ENCODE measurements at places on chromosomes 4 and X.

DNA sequence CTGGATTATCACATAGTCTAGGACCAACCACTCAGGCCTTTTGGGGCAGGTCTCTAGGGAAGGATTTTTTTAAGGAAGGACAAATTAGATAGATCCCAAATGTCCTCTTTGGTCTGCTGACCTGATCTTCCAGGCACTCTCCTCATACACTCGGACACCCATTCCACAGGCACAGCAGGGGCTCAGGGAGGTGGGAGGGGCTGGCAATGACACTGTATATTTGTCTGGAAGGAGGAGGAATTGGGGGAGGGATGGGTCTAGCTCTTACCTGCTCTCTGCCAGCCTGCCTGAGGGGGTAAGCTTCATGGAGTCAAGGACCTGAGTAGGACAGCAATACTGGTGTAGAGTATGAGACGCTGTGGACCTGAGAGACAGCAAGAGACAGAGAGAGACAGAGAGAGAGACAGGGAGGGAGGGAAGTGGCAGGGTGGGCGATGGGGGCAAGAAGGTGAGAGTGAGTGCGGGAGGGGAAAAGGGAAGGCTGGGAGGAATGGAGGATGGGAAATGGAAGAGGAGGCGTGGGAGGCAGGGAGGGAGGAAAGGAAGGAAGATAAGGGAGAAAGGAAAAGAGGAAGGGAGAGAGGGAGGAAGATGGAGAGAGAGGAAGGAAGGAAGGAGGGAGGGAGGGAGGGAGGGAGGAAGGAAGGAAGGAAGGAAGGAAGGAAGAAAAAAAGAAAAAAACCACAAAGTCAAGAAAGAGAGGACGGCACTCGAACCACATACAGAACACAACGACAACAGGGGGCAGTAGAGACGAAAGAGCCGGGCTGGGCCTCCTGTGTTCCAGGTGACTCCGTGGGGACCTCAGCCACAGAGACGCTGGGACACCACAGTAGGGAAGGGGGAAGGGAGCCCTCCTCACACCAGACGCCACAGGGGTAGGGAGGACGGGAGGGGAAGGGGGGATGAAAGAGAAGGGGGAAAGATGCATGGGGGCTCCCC is 1.8 kb downstream of the IQSEC2 start:
- peak; percentile 33 for DNase-seq

DNA sequence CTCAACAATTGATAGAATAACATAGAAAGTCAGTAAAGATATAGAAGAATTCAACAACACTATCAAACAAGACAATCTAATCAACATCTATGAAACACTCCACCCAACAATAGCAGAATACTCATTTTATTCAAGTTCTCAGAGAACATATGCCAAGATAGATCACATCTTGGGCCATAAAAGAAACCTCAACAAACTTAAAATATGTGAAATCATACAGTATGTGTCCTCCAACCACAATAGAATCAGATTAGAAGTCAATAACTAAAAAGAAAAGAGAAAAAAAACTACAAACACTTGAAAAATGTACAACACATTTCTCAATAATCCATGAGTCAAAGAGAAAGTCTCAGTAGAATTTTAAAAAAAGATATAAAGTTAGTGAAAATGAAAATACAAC is 78.6 kb upstream of the LDB2 start:
- DNase-seq, result no peak

DNA sequence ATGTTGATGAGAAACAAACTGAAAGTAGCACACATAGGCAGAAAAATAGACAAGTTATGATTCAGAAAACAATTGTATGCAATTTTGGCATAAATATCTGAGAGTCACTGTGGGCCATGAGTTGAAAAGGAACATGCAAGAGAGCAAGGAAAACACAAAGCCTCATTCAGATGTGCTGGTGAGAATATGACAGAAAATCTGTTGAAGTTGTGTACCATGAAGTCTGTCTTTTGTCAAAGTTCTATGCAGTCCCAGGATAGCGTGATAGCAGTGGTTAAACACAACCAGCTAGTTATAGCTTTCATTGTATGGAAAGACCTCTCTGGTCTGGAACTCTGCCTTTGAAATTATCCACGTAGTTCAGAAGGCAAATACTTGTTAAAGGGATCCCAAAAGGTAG is 53.0 kb downstream of the TMEM154 start:
- DNase-seq, result no peak

DNA sequence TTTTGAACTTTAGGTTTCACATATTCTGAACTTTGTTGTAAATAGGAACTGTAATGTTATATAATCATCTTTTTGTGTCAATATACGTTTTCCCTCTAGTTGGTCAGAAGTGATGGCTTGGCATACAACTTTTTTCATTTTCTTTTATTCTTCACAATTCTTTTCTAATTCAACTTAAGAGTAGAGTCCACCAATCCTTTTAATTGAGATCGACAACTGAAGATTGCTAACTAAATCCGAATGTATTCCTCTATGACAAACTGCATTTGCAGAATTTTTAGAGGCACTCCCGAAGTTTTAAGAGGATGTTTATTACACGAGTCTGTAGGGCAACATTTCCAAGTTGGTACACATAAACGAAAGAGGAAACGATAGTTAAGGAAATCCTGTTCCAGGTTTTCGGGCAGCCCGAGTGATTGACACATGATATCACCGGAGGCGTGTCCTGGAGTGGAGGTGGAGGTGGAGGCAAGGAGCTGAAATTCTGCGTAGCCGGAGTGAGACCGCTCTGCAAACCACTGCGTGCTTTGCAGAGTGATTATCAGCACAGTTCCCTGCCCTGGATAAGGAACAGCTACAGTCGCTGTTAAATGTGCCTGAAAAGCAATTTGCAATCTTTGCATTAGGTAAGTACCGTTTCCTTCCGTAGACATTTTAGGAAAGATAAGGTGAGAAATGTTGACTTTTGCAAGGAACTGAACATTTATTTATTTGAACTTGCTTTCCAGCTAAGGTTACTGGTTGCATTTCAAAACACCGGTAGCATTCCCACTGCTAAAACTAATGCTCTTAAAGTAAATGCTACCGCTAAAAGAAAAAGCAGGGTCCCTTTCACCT is at the start of gene SPRY1:
TSS of gene SPRY1 (plus strand) at position 489 of the 837 bp plus-strand sequence. CDS start 4,797 bp downstream, outside the sequence.
- peak; percentile 93 for DNase-seq

GRCh38 chrX:144601010-144601409 is 646.3 kb upstream of the SPANXN1 start:
- DNase-seq, result no peak

- DNase-seq, result no peak
These were observed 73.3 kb upstream of the PPP3CA start for GRCh38 chr4:101420661-101421060.

- DNase-seq, result no peak
These were observed 66.1 kb upstream of the TLR3 start for GRCh38 chr4:186002853-186003252.

DNA sequence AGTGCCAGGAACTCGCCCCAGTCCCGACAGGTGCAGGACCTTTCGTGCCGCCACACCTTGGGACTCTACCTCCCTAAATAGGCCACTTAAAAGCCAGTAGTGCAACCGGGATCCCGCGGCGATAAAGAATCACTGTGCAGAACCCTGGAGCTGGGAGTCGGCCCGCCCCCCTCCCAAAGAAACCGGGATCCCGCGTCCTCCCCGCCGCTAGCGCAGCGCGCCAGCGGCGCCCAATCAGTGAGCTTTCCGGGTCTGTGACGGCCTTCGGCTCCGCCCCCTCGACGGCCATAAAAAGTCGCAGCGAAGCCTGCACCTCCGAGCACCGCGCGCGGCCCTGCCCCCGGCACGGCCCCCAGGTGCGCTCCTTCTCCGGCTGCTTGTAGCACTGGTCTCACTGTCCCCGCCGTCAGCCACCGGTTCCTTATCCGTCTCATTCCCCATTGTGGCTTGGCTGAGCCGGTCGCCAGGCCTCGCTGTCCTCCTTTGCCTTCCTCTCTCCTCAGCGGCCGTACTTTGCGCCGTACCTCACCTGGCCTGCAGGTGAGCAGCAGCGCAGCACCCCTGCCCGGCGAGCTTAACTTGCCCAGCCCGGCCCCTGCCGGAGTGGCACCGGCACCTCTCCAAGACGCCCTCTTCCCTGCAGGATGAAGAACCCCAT is at the start of gene LRAT:
TSS of gene LRAT (plus strand) at position 318 of the 658 bp plus-strand sequence. CDS start at position 645, 327 bp downstream.
- peak; percentile 72 for DNase-seq

- DNase-seq, result no peak
These were observed 313.1 kb upstream of the ANXA10 start for GRCh38 chr4:167779280-167779679.

DNA sequence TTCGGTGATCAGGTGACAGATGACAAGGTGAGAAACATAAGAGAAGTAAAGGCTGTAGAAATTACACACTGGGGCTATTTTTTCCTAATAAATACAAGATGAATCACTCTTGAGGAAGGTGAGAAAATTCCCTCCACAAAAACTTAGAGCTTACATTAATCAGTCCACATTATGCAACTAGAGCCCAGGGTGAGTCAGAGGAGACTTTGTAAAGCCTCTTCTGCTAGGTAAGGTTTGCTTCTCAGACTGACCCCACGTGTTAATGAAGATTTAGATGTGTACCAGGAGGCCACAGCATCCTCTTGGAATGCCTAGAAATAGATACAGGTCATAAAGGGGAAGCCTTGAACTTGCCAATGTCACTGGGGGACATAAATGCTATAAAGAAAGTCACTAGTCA is 396.0 kb upstream of the SMIM31 start:
- DNase-seq, result no peak

GRCh38 chrX:16885628-16886027 is 15.5 kb upstream of the RBBP7 start:
- no peak for DNase-seq

DNA sequence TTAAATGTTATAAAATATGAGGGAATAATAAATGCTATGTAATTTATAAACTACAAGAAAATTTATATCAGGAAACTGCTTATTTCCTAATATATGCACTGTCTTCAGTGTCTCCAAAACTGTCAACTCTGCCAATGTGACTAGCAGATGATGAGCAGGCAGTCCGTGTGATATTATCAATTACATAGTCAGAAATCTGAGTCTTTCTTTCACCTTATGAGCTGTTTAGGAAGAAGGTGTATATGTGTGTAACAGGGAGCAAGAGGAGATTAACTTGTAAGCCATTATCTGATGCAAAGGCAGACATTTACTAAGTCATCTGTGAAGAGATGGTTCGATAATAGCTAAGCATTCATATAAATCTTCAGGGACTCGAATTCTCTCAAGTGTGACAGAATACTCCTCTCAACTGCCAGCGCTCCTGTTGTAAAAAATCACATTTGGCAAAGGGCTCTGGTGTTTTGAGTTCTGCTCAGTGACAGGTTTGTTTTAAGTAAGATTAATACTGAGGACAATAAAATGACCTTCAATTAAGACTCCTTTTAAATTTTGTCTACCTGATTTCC is 79.7 kb downstream of the SNCA start:
- no peak for DNase-seq

DNA sequence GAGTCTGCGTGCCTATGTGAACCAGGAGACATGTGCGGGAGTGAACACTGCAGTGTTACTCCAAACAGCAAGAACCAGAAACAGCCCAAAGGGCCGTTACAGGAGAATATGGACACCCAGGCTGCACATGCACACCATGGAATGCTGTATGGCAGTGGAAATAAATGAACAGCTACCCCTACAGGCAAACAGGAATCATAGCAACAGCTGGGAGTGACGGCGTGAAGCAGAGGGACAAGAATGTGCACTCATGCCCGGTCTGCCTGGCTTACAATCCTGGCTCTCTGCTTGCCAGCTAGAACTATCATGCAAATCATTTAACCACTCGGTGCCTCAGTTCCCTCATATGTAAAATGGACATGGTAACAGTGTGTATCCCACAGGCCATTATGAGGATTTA is 16.6 kb downstream of the GPKOW start:
- DNase-seq, result no peak

- DNase-seq, result no peak
These were observed 445.2 kb downstream of the GRXCR1 start for GRCh38 chr4:43337707-43338106.

- DNase-seq, result no peak
These were observed 21.7 kb downstream of the UGDH start for GRCh38 chr4:39505581-39505980.

GRCh38 chr4:170229006-170229405 is 139.2 kb upstream of the AADAT start:
- DNase-seq, result no peak

- no peak for DNase-seq
These were observed 777.7 kb downstream of the STIM2 start for GRCh38 chr4:27638163-27638915.

DNA sequence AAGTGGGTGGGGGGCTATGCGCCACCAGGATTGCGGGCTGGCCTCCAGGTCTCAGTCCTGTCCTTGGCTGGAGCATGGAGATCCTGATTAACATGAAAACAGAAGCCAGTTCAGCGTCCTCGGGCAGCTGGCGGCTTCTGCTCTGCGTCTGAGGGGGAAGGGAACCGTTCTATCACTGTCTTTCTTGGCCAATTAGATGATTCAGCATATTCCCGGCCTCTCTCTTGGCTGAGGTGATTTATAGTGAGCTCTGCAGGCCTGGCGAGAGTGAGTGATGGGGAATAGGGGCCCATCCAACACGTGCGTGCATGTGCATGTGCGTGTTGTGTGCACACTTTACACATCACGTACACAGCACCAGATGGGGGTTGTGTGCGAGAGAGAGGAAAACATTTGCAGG is 145.8 kb upstream of the ATP6AP2 start:
- no peak for DNase-seq

DNA sequence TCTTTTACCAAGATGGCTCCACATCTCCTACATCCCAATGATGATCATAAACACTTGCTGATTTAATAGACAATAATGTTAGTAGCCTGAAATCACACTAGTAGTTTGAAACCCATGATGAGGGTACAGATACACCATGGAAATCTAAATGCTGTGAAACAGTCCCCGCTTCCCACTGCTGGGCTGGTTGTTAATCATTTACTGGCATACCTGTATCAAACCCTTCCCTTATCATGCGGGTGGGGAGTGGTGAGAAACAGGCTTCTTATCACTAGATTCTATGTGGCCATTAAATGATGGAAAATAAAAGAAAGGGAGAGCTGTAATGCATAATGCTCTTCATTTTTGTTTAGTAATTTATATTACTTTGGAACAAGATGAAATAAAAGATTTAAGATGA is 21.9 kb downstream of the MAOA start:
- peak; percentile 33 for DNase-seq

DNA sequence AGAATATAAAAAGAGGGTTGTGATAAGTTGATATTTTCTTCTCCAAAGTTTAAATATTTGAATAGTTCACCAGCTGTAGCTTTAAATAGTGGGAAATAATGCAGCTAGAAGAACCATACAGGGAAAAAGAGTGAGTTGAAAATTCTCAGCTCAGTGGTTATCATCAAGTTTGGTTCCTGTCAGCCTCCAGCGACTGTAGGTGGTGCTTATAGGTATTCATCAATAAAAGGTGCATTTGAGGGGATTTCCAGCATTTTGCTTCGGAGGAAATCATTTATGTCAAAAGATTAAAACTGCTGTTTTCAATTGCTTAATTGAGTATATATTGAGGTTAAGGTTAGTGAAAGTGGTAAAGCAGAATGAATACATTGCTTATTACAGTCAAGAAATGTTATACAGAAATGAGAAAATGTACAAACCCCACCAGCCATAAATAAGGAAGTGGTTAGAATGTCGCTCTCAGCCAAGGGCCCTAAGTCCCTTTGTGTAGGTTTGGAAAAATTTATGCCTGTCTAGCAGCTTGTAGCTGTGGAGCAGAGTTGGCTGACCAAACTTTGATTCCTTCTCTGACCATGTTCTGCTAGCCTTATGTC is 532.9 kb upstream of the FTHL17 start:
- no peak for DNase-seq

GRCh38 chr4:88035292-88035691 is 27.9 kb downstream of the PKD2 start:
- no peak for DNase-seq

Measured in transverse colon (tissue), 4 donors.